ENCODE measurements at places on chromosomes 7 and 10. TPM values are rescaled to one million over a fixed set of nuclear protein-coding genes. Genes with fewer than 3 reads are reported as not detected.

TCTN3 gene
- 56.6 TPM for total RNA-seq

PDE1C gene
- total RNA-seq = not detected

CTAGE8 gene
- total RNA-seq = 5.2 TPM

VENTX gene
- total RNA-seq = not detected

HTR5A gene
- not detected for total RNA-seq

SUN3 gene
- 0.49 TPM for total RNA-seq

LYZL1 gene
- not detected for total RNA-seq

FIS1 gene
- total RNA-seq = 110 TPM

TBX20 gene
- total RNA-seq = not detected

GRCh38 chr7:1564603-1565022 lies 5.2 kb downstream of the PSMG3 start:
- DNase-seq = no peak

DNA sequence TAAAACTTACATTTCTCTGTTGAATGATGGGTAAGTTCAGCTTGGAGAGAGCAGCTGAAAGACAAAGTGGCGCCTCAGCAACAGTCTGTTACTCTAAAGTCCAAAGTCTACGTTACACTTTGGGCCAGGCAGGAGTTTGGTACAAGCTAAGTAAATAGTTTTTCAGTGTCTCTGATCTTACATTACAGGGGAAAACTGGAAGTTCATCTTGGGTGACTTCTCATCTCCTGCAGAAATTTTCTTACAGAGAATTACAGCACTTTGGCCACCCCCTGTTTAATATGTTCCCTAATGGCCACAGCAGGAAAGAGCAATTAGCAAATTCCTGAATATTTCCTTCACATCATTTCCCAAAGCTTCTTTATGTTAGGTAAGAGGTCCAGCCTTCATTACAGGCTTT lies 67.1 kb downstream of the ABCC2 start:
- no peak for DNase-seq

DNA sequence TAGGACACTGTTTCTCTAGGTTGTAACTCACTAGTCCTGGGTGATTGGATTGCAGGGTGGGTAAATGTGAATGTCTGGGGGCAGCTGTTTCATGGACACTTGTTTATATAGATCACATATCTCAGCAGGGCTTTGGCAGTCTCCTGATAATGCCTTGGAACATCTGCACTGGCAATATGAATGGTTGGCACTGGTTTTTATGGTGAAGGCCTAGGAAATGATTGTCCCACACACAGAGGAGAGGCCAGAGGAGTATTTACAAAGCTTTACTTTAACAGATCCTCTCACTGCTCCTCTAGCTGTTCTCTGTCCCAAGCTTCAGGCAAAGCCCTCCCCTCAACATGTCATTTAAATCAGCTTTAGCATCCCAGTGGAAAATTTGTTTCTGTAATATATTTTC lies 171.3 kb upstream of the STEAP4 start:
- no peak for DNase-seq

DNA sequence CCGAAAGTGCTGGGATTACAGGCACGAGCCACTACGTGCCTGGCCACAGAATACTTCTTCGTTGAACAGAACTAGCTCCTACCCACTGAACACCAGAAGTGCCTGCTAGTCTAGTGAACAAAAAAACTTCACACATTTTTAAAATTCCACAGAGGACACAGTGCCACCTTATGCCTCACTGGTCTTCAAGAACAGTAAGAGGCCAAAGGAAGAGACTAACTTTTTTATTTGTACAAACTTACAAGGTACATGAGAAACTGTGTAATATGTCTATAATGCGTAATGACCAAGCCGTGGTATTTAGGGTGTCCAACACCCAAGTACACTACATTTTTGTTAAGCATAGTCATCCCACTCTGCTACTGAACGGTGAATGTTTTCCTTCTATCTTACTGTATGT lies 144.4 kb upstream of the PTER start:
- no peak for DNase-seq

DNA sequence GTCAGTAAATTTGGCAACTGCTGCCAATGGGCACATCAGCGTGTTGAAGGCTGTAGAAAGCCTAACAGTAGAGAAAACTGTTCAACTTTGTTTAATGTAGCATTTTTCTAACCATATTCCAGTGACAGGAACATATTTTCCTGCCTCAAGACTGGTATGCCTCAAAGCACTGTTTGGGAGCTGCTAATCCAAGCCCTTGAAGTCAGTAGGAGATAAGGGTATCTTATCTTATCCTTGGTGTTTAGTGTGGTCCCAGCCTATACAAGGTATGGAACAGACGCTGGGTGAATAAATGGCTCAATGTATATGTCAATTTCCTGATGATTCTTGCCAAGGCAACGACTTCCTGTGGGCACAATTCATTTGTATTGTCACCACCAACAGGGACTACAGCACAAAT lies 97.5 kb upstream of the CREB5 start:
- no peak for DNase-seq

GRCh38 chr10:28620251-28620650 lies 57.1 kb upstream of the BAMBI start:
- DNase-seq = no peak

DNA sequence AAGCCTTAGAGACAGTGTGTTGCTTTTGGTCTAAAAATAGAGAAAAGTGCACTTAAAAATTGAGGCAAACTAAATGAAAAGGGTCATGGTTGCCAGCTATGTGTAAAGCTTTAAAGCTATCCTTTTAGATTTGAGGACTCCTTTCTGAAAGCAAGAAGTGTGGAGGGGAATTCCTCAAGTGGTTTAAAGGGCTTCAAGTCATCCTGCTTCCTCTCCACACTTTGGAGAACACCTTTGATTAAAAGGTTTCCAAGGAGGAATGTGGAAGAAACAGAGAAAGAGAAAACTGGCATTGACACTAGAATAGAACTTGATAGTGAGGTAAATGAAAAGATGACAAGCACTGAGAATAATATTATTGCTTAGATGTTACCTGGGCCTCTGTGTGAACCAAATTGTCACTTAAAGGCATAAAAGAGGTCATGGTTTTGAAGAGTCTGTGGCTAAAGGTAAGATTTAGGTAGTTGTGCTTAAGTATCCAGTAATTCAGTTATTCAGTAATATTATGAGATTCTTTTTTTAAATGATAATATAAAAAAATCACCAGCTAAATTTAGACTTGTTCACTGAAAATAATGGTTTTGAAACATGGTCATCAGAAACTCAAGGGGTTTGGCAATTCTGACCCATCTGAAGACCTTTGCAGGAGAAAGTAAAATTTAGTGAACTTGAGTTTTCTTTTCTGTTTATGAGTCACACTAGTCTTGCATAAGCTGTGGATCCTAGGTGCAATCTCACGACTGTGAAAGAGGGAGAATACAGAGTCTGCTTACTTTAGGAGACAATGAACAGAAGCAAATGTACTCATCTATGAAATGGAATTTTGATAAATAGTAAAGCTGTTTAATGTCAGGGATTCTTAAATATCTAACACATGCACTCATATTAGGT lies 466.0 kb downstream of the KIF20B start:
- no peak for DNase-seq

DNA sequence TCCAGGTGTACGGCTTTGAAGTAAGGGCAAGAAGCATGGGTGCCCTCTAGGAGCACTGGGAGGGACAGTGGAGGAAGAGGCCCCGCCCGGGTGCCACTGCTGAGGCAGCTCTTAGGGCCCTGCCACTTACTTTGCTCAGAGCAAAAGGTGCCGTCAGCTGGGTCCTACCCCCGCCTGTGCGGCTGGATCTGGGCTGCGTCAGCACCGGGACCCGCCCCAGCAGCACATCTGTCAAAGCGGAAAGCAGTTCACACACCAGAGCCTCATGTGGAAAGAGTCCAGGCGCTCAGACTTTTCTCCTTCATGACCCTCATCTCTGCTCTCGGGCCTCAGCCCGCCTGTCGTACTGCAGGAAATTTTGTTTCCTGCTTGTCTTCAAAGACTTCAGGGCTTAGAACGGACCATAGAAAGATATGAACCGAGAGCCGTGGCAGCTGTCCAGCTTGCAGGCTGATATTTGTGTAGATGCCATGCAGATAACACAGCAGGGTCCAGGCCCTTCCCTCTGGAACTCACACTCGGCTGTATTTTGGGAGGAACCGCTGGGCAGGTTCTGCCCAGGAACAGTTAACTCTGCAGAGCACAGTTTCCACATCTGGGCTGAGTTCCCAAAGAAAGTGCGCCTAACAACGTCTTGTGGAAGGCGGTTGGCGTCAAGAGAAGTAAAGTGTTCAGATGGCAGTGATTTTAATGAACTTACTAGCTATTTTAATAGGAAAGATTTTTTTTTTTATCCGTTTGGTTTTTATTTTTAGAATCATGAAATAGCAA lies 44.3 kb upstream of the PRKAR1B start:
- no peak for DNase-seq

GRCh38 chr7:157991351-157991750 lies 596.3 kb downstream of the PTPRN2 start:
- no peak for DNase-seq
